T-helper 9 cell (primary cell): ENCODE measurements at places on chromosomes 6 and 20.
A peak's percentile ranks its signal among the peaks of the same experiment; 100 is the strongest.

GRCh38 chr6:90643381-90643780, 56.5 kb upstream of the MAP3K7 start:
- DNase-seq = no peak

DNA sequence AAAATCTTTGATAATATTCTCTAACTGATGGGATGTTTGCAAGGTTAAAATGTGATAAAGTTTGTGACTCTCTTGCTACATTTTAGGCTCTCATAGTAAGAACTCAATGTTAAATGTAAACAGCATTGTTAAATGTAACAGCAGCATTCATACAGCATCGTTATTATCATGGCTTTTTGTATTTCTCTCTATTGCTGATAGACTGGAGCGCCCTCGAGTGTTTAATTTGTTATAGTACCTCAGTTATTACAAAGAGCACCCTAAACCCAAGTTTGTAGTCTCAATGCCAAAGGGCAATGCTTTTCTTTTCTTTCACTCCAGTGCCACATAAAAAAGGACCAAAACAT, 14.9 kb upstream of the TTPAL start:
- DNase-seq = no peak

DNA sequence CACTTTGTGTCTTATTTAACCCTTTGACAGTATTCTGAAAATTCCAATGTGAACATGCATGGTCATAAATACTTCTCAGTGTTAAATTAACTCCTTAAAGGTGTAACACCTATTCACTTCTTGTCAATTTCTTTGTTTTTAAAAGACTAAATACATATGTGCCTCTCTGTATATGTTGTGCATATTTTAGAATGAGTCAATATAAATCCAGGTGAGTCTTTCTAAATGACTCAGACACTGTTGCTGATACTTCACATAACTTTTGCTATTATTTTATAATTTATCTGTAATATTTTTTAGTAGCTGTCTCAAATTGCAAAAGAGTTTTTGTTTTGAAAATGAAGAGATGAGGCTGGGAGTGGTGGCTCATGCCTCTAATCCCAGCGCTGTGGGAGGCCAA, 36.0 kb downstream of the TIAM2 start:
- DNase-seq = no peak

- no peak for DNase-seq
Observed at GRCh38 chr20:18585134-18585533, 2.7 kb upstream of the DTD1 start.

DNA sequence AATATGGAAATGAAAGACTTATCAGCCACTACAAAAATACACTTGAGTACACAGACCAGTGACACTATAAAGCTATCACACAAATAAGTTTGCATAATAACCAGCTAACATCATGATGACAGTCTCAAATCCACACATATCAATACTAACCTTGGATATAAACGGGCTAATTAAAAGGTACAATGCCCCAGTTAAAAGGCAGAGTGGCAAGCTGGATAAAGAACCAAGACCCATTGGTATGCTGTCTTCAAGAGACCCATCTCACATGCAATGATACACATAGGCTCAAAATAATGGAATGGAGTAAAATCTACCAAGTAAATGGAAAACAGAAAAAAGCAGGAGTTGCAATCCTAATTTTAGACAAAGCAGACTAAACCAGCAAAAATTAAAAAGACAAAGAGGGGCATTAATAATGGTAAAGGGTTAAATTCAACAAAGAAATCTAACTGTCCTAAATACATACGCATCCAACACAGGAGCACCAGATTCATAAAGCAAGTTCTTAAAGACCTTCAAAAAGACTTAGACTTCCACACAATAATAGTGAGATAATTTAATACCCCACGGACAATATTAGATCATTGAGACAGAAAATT, 163.3 kb downstream of the CD24 start:
- DNase-seq = no peak

- no peak for DNase-seq
Observed at GRCh38 chr6:26578279-26578678, 18.5 kb upstream of the ABT1 start.

GRCh38 chr6:26022132-26022472, 59.5 kb downstream of the TRIM38 start:
- no peak for DNase-seq

DNA sequence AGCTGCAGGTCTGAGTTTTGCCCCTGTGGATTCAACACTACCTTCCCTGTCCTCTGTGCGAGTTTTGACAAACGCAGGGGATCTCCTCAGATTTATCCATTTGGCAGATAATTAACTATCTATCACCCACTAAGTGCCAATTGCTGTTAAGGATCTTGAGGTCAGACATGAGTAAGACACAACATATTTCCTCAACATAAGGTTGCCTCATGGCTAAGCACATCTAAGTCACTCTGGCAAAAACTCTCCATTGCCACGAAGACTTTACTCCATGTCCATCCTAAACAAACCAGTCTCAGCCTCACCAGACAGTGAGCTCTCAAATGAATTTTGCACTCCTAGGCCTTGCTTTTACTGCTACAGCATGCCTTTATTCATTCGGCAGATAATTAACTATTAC, 408.4 kb downstream of the MAFB start:
- DNase-seq = no peak

DNA sequence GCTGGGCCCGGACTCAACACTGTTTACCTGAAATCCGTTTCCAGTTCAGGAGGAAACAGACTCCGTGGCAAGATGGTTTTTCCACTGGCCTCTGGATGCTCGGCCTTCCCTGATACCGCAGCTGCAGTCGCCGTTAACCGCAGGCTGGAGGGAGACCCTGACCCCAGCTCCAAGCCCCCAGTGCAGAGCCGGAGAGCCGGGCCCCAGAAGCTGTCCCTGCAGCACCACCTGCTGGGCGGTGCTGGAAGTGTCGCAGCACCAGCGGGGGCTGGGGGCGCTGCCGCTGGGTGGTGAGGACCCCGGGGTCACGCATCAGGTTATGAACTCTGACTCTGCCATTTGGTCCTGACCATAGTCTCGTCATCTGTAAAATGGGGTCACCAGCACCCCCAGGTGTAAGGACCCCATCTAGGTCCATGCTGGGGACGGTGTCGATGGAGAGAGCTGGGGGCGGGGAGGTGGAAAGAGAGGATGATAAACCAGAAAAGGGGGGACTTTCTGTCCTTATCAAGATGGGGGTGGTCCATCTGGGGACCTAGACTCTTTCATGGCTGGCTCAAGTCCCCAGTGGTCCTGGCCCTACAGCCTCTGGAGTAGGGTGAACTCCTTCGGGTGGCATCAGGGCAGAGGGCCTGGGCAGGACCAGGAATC, 20.8 kb upstream of the CHRNA4 start:
- DNase-seq = peak; percentile 39

DNA sequence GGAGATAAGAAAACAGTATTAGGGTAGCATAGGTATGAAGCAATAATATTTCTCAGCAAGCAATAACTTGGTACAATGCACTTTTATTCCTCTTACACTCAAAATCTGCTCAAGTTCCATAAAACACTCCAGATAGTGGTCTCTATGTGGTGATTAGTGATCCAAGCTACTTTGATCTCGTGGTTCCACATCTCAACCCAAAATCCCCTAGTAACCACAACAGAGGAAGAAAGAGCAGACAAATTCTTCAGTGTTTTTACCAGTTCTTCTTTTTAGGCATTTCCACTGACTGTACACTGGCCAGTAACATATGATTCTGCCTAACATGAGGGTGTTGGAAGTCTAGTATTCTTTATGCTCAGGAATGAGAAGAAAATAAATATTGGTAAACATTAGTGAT, 309.0 kb upstream of the PTCHD4 start:
- DNase-seq = no peak

DNA sequence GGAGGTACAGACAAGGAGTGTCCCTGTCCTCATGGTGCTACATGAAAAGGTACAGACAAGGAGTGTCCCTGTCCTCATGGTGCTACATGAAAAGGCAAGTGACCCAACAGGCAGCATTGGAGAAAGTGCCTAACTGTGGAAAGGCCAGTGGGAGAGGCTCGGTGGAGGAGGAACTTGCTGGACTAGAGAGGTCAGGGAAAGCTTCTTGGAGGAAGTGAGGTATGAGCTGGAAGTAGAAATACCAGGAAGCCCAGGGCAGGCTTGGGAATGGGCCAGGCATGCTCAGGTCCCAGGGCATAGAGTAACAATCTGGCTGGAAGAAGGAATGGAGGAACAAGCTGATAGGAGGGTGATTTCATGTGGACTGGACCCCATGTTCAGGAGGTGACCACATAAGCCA, 59.8 kb upstream of the FNDC1 start:
- DNase-seq = no peak

DNA sequence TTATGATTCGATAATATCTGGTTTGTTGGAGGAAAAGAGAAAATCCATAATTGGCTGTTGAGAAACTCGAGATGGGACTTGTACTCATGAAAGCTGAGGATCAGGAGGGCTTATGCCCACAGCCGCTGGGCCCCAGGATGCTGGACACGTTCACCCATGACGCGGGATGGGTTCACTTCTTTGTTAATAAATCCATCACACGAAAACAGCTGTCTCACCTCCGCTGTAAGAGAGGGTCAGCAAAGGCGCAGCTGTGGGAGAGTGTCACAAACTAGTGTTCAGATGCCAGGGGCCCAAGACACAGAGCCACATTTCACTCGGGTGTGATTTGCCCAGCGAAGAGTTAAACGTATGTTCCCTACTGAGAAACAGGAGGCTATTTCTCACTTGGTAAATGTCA, 315.1 kb downstream of the THBS2 start:
- no peak for DNase-seq
